Bone marrow (tissue), 2 donors: ENCODE measurements at places on chromosomes 1 and 21.

GRCh38 chr1:53090227-53091147 is 28.5 kb downstream of the PODN start:
- DNase-seq: no peak

DNA sequence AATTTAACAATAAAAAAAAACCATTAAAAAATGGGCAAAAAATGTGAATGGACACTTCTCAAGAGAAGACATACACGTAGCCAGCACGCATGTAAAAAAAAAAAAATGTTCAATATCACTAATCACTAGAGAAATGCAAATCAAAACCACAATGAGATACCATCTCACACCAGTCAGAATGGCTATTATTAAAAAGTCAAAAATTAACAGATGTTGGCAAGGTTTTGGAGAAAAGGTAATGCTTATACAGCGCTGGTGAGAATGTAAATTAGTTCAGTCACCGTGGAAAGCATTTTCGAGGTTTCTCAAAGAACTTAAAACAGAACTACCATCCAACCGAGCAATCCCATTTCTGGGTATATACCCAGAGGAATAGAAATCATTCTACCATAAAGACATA is 1091.5 kb upstream of the B3GALT2 start:
- no peak for DNase-seq

GRCh38 chr1:19955534-19956170 is 23.8 kb downstream of the PLA2G2A start:
- DNase-seq: no peak

- DNase-seq: no peak
These were observed 28.3 kb downstream of the PDE4B start for GRCh38 chr1:65820983-65821382.

DNA sequence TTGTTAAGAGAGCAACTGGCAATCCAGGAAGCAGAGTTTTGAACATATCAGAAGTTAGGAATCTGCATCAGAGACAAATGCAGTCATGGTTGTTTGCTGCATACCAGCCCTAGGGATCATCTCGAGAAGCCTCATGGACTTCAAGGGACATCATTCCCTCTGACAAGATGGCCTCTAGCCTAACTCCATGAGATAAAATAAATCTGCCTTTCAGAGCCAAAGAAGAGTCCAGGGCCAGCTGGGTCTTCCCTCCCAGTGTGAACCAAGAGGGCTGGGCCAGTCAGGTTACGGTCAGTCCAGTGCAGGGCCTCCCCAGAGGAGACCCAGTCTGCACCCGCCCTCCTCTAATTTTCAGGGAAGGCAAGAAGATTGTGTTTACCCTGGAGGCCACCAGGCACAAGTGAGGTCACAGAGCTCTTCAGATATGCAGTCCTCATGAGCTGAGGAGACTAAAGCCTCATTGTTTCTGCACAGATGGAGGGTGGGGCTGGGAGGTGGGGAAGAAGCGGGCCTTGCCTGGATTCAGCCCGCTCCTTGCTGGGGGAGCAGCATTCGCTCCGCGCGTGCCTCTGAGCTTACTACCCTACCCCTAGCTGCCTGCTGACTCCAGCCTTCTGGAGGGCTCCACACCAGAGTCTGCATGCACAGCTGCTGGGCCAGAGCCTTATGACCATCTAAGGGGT is 52.8 kb downstream of the CAPN2 start:
- no peak for DNase-seq

- DNase-seq: no peak
These were observed 24.9 kb upstream of the CYYR1 start for GRCh38 chr21:26597981-26598380.

- DNase-seq: no peak
These were observed 124.2 kb downstream of the LIPI start for GRCh38 chr21:14086553-14086952.

GRCh38 chr21:29406385-29406784 is 107.7 kb downstream of the BACH1 start:
- no peak for DNase-seq

DNA sequence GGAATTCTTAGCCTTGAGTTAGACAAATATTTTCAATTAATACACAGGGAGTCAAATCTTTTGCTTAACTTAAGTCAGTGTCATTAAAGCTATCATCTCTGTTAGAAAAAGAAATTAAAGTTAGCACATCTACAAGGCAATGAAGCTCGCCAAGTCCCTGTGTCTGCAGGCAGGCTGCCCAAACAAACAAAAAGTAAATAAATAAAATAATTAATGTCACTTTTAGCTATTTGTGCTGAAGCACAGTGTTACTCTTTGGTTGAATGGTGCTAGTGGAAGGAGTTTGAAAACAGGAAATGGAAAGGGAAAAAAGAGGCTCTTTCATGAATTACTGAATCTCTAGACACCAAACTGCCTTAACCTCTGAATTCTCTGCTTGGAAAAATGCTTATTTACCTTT is 37.1 kb upstream of the COL11A1 start:
- DNase-seq: no peak

DNA sequence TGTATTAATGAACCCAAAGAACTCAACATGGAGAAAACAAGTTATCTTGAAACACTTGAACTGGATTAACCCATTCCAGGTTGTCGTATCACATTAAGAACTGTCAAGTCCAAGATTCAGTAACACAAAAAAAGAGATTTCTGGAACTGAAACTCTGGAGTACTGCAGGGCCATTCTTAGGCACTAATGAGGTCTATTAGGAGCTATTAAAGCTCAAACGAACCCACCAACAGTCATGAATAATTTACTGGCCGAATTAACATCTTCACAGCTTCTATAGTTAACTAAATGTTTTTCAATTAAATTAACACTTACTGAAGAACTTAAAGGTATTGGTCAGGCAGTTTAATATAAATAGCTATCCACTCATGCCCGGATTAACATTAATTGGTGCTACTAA is 4.6 kb downstream of the CSDE1 start:
- DNase-seq: no peak

DNA sequence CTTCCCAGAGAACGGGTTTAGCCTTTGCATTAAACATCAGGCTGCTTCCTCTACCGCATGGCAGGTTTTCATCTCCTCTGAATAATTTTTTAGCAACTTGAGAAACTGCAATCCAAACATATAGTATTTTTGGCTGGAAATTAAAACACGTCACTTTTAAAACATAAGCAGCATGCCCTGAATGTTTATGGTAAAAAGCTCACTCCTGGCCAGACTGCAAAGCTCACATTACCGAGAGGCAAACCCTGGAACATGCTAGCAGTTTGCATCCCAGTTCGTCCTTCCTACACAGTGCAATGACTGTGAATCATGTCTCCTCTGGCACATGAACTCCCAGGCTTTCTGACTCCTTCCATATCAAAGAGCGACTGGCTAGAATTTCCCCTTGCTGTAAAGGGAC is 312.3 kb downstream of the RRAGC start:
- no peak for DNase-seq

GRCh38 chr1:42797414-42797813 is 12.6 kb downstream of the TMEM269 start:
- DNase-seq: no peak

- DNase-seq: no peak
These were observed 311.1 kb downstream of the PRDM2 start for GRCh38 chr1:14011132-14011531.

DNA sequence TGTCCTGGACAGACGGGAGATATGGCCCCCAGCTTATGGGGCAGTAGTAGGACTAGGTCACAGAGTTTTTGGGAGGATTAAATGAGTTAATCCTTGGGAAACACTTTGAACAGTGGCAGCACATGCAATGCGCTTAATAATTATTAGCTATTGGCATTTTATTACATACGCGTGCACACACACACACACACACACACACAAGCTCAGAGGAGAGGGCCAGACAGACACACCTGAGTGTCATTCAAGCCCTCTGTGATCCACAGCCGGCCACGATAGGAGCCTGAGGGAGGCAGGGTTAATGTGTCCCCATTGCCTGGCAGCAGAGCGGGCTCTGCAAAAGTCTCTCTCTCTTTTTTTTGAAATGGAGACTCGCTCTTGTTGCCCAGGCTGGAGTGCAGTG is 37.9 kb downstream of the EPHA2 start:
- no peak for DNase-seq

- DNase-seq: no peak
These were observed 7.5 kb upstream of the FMO3 start for GRCh38 chr1:171083222-171083621.

DNA sequence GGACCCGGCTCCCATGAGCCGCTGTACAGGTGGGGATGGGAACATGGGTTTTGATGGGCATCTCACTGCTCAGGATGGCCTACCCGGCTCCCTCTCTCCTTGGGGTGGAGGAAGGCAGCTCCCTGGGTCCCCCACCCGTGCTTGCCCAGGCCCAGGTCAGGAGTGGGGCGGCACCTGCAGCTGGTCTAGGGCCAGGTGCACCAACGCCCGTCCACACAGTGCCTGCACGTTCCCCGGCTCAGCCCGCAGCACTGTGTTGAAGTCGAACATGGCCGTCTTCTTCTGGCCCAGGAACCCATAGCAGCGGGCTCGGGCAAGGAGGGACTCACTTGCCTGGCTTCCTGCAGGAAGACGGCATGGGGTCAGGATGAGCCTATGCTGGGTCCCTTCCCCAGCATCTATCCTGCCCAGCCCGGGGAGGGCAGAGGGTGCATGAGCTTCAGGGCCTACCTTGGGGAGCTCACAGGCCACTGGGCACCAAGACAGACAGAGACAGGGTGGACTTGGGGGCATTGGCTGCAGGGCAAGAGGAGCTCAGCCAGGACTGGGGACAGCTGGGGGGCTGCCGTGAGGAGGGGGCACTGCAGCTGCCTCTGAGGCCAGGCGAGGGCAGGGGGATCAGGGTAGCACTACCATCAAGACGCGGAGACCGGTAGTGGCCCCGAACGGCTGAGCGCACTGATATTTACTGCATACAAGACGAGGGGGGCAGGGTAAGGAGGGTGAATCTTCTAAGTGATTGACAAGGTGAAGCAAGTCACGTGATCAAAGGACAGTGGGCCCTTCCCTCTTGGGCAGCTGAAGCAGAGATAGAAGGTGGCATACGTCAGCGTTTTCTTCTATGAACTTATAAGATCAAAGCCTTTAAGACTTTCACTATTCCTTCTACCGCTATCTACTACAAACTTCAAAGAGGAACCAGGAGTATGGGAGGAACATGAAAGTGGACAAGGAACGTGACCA is 17.8 kb downstream of the TTC34 start:
- no peak for DNase-seq

GRCh38 chr21:16419188-16419921 is 689.6 kb downstream of the USP25 start:
- DNase-seq: no peak

- no peak for DNase-seq
These were observed 273.1 kb downstream of the NTNG1 start for GRCh38 chr1:107413951-107414350.

DNA sequence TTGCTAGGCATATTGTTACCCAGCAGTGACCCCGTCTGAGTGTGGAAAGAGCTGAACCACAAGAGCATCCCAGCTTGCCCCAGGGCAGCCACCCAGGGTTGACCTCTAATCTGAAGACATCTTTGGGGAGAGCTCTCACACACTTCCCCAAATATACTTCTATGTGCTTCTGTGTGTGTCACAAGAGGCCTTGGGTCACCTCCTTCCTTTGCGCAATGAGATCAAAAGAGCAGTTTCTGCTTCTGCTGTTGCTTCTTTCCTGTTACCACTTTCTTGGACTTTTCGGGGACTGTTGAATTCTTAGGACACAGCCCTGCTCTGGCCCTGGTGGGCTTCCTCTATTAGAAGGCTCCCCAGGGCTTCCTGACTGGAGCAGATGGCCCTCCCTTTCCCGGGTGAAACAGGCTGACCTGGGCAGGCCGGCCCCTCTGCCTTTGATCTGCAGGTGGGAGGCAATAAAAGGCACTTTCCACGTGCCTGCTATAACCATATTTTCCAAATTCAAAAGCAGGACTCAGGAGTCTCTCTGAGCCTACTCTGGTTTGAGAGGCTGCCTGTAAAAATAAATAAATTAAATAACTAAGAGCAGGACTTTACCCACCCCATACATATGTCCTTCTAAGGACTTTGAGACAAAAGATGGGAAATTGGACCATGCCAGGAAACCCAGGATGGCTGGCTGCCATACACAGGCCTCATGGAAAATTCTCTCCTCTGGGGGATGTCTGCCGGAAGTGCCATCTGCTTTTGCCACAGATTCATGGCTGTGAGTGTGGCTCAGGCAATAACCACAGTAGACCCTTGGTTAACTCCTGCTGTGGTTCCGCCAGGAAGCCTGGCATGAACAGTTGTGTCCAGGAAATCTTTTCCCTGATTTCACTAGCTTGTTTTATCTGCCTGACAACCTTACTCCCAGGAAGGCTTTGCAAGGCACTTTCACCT is 28.3 kb upstream of the RCSD1 start:
- peak; percentile 27 for DNase-seq

DNA sequence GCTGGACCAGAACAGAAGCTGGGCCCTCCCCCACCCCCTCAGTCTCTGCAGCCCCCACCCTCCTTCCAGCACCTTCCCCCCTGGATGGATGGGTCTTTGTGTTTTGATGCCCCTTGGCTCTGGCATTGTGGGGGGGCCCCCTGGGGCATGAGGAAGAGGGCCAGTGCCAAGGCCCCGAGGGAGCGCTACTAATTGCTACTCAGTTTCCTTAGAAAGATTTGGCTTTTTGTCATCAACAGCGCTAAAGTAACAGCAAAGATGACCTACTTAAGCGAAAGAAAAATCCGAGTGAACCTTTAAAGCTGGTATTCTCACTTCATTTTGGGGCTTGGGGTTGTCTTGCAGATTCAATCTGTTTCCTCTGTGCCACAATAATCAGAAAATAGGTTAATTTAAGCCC is 63.5 kb downstream of the SKI start:
- no peak for DNase-seq
